ENCODE measurements at places on chromosomes 11 and 22.

- no peak for DNase-seq
These were observed 14.6 kb upstream of the TEF start for GRCh38 chr22:41367039-41367679.

DNA sequence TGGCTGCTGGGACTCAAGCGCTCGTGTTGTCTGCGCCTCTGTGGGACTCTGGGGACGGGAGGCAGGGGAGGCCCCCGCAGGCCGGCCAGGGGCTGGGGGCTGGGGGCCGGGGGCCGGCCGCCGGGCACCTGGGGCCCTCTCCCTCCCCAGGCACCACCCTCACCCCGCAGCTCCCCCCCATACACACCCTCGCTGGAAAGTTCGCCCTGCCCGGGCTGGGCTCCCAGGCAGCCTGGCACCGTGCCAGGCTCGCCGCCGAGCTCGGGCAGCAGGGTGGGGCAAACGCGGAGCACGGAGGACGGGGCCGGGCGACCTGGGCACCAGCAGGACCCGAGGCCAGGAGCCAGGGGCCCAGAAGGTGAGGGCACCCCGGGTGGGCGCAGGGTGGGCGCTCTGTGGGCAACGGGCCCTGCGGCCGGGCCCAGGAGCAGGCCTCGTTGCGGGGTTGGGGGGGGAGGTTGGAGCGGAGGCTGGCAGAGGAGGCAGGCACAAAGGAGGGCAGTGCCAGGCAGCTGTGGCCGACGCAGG lies 76.7 kb upstream of the WNT7B start:
- peak; percentile 72 for DNase-seq

- no peak for DNase-seq
These were observed 57.3 kb downstream of the PPP6R2 start for GRCh38 chr22:50400406-50400805.

GRCh38 chr11:74090701-74091100 lies 80.1 kb downstream of the C2CD3 start:
- no peak for DNase-seq

- DNase-seq, result no peak
These were observed 96.4 kb downstream of the CTTN start for GRCh38 chr11:70494559-70495350.

GRCh38 chr11:47359586-47359985 lies 7.1 kb upstream of the MYBPC3 start:
- no peak for DNase-seq

- no peak for DNase-seq
These were observed 24.4 kb downstream of the ADAMTS8 start for GRCh38 chr11:130403967-130404366.

- DNase-seq, result no peak
These were observed 39.7 kb upstream of the ACCSL start for GRCh38 chr11:44008088-44008501.

- DNase-seq, result no peak
These were observed 3.9 kb downstream of the FADS1 start for GRCh38 chr11:61812736-61813411.

DNA sequence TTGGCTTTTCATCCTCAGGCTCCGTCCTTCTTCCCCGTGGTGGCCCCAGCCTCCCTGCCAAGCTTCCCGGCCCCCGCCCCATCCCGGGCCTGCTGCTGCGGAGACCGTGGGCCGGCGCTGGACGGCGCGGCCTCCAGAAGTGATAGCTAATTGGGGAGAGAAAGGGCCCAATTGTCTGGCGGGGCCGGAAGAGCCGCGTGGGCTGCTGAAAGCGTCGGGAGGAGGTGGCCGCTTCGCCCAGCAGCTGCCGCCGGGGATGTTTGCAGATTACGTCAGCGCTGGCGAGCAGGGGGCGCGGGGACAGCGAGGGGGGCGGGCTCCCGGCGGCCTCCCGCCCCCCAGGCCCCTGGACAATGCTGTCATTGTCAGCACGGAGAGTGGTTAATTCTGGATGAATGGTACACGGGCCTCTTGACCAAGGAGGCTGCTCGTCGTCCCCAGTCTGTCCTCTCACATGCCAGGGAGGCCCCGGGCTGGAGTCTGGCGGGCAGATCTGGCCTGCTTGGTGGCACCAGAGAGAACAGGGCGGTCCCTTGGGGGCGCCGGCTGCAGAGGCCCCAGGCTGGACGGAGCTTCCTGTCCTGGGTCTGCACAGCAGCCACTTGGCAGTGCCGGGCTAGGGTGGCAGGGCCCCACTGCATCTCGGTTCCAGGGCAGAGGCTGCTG lies 1.6 kb downstream of the SMIM38 start:
- no peak for DNase-seq

DNA sequence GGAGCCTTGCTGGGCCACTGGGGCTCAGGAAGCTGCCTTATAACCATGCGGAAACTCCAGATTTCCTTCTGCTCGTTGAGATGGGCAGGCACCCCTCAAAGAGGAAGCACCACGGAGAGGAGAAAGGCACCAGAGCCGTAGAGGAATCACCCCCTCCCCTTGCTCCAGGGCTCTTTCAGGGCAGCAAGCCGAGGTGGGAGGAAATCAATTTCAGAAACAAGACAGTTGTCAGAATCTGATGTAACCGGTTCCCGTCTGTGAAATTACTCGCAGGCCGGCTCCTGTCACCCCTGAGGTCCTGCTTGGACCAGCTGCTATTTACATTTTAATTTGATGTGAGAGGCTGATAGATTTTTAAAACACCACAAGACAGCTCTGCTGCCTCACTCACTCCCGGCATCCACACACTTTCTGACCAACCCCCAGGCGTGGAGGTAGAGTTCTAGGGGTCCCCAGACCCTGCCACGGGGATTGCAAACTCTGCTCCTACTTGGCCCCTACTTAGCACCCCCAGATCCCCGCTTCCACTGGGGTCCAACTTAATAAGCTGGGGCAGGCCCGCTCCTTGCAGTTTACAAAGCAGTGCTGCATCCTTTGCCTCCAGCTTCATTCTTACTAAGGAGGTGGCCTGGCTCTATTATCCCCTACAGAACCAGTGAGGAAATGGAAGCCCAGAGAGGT lies 162.5 kb downstream of the CEP164 start:
- no peak for DNase-seq

GRCh38 chr11:113159988-113160807 lies 154.2 kb upstream of the TTC12 start:
- no peak for DNase-seq

GRCh38 chr11:76745044-76745376 lies 38.1 kb upstream of the TSKU start:
- no peak for DNase-seq

DNA sequence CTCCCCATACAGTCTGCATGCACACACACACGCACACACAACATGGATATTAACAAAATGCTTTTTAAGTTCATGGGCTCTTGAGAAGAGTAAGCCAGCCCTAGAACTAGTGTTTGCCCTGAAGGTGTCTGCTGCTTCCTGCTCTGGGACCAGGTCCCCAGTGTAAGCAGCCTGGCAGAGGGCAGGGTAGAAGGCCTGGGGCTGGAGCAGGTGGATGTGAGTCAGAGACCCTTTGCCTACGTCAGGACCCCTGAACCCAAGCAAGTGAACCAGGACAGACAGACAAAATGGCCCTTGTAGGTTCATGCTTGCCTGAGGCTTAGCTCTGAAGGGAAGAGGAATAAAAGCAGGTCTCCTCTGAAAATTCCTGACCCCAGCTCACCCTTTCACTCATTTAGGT lies 357.9 kb downstream of the TBC1D22A start:
- DNase-seq, result no peak

DNA sequence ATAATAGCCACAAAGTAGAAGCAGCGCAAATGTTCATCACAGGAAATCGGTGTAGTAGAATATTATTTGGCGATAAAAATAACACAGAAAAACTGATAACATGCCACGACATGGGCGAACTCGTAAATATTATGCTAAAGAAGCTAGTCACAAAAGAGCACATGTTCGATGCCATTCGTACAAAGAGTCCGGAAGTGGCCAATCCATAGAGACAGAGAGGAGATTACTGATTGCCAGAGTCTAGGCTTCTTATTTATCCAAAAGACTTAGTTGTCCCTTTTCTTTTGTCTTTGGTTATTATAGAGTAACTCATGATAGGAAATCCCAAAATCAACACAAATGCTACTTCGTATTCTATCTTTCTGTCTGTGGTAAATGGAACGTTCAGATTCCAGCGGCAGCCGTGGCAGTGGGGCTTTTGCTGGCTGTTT lies 56.5 kb downstream of the MED15 start:
- DNase-seq, result no peak

- no peak for DNase-seq
These were observed 133.7 kb downstream of the SNX19 start for GRCh38 chr11:130782361-130783222.

DNA sequence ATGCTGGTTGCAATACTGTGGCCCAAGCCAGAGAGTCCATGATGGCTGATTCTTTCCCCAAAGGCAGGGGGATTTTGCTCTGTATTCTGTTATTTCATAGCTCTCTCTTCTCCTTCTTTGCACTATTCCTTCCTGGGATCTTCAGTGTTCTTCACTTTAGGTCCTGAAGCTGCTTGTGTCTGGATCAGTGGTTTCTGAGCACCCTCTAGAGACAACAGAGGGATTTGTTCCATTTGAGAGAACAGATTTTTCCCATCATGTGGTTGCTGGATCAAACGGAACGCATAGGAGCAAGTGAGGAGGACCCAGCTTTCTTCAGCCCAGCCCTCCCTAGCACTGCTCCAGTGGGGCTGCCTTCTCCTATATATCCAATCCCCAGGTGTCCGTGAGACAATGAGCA lies 68.7 kb upstream of the SYN3 start:
- no peak for DNase-seq

DNA sequence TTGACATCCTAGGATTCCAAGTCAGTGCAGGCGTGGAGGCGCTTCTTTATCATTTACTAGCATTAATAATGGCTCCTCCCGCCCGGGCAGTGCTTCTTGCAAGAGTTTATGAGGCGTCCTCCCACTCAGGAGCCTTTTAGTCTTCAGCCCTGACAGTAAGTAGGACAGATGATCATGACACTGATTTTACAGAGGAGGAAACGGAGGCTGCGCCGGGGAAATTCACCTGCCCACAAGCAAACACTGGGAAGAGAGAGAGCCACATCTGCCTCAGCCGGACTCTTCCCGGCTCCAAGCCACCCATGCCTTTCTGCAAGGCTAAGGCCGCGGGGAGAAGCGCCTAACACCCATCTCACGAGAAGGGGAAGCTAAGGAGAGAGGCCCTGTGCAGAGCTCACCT lies 35.9 kb downstream of the KIAA0930 start:
- no peak for DNase-seq

DNA sequence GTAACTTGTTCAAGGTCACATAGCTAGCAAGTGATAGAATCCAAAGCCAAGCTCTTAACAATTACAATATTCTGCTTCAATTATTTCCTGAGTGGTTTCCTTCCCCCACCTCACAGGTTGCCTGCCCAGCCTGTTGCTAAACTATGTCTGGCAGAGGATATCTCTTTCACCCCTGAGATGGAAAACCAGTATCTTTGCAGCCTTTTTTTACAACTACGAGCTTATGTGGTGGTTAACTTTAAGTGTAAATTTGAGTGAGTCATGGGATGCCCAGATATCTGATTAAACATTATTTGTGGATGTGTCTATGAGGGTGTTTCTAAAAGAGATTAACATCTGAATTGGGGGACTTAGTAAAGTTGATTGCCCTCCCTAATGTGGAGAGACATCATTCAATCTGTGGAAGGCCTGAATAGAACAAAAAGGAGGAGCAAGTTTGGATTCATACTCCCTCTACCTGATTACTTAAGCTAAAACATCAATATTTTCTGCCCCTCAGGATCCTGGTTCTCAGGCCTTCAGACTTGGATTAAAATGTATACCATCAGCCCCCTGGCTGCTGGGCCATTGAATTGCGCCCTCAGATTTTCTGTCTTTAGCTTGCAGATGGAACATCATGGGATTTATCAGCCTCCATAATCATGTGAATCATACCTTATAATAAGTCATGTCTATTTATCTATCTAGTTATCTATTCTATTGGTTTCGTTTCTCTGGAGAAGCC lies 911.9 kb downstream of the METTL15 start:
- no peak for DNase-seq

DNA sequence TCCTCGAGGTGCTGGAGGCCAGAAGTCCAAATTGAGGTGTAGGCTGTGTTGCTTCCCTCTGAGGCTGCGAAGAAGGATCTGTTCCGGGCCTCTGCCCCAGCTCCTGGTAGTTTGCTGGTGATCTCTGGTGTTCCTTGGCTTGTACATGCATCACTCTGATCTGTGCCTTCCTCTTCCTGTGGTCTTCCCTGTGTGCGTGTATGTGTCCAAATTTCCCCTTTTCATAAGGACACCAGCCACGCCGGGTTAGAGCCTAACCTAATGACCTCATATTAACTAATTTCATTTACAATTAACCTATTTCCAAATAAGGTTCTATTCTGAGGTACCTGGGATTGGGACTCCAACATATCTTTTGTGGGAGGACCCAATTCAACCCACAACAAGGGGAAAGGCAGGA lies 21.5 kb downstream of the RIBC2 start:
- DNase-seq, result no peak

- DNase-seq, result peak; percentile 74
These were observed 3.8 kb downstream of the APOL3 start for GRCh38 chr22:36156515-36157419.

DNA sequence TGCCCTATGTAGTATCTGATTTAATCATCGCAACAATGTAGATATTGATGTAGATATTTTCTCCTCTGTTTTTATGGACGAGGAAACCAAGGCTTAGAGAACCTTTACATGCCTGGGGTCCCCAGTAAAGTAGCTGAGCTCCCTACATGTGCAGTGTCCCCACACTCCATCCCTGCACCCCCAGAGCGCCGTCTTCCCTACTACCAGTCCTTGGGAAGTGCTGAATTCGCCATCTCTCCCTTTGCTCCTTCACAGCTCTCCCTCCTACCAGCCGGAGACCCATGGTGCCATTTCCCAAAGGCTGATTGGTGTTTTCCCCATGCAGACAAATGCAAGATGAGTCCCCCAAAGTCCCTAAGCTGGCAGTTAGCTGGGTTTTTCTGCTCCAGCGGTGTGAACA lies 86.0 kb downstream of the CEP164 start:
- DNase-seq, result no peak

- DNase-seq, result no peak
These were observed 10.0 kb upstream of the UPB1 start for GRCh38 chr22:24485170-24485569.

DNA sequence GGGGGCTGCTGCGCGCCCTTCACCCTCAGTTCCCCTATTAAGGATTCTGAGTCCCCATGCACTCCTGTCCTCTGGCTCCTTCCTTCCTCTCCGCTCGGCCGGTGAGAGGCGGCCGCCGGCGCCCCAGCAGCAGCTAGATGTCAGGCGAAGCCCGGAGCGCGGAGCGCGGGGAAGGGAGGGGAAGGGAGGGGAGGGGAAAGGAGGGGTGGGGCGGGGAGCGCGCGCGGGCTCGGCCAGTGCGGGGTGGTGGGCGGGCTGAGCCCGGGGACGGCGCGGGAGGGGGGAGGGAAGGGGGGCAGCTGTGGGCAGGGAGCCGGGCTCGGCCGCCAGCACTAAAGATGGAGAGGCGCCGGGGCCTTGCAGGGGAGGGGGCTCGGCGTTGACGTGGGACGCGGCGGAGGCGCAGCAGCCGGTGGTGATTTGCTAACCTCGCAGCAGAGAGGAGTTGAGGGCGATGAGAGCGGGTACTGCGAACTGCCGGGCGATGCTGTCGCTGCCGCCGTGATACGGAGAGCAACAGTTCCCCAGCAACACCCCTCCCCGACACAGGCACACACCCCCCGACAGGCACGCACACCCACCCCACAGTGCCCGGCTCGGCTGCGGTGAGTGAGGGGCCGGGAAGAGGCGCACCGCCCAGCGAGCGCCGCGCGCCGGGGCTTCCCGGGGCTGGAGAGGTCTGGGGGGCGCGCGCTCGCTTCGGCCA lies at the start of gene ZBTB16:
ZBTB16 (plus strand) TSS at position 434 of the 706 bp plus-strand sequence. CDS start 3,590 bp downstream, outside the sequence.
- no peak for DNase-seq
